ENCODE measurements at places on chromosomes 3 and 15.

DNA sequence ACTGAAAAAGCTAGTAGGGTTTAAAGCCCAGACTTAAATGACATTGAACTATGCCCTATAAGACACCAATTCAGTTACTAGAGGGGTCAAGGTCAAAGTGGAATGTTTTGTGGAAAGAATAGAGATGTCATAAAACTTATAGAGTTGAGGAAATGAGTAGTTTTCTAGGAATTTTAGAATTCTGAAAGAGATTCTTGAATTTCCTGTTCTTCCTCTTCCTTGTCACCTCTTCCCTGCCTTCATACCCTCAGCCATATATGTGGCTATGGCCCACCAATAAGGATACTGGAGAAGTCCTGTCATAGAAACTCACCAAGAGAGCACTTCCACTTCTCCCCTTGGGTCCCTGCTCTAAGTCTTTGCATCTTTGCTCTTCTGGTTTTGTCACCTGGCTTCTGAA lies 104.9 kb upstream of the TGFBR2 start:
- no peaks in the 10 kb centered on the region for H3K36me3 ChIP-seq
- no peak overlapping the region for H3K4me3 ChIP-seq
- no peak for DNase-seq
- no peak overlapping the region for H3K27ac ChIP-seq
- no peaks in the 10 kb centered on the region for H3K27me3 ChIP-seq
- H3K4me1 ChIP-seq: no peaks in the 10 kb centered on the region

GRCh38 chr15:74270854-74271520 lies 34.9 kb downstream of the CCDC33 start:
- H3K4me1 ChIP-seq: peaks cover 3% of the 10 kb centered on the region
- H3K27me3 ChIP-seq: peaks cover 46% of the 10 kb centered on the region
- H3K36me3 ChIP-seq: no peaks in the 10 kb centered on the region

- H3K4me3 ChIP-seq: no peak overlapping the region
- H3K36me3 ChIP-seq: peaks cover 10% of the 10 kb centered on the region
- no peak for DNase-seq
- H3K4me1 ChIP-seq: peaks cover 12% of the 10 kb centered on the region
These were observed 117.0 kb downstream of the FOXP1 start for GRCh38 chr3:71466483-71466882.

- no peak overlapping the region for H3K27ac ChIP-seq
- H3K4me1 ChIP-seq: peaks cover 7% of the 10 kb centered on the region
- H3K36me3 ChIP-seq: no peaks in the 10 kb centered on the region
- H3K4me3 ChIP-seq: no peak overlapping the region
- H3K27me3 ChIP-seq: no peaks in the 10 kb centered on the region
- DNase-seq: no peak
These were observed 678.8 kb downstream of the MCTP2 start for GRCh38 chr15:94910166-94910565.

DNA sequence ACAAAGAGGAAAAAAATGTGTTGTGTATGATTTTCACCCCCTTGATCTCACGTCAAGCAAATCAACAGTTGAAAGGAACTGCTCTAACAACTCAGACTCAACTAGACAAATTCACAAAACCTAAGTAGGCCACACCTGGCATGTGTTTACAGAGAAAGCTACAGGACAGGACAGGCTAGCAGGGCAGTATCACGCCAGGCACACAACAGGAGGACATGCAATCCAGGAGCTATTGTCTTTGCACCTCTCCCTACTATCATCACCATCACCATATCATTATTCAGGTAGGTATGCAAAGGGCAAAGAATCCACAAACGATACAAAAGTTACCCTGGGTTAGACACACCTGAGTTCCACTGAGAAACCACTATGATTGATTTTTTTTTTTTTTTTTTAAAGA lies 86.4 kb downstream of the TBL1XR1 start:
- no peak overlapping the region for H3K4me3 ChIP-seq
- H3K4me1 ChIP-seq: peaks cover 43% of the 10 kb centered on the region
- peaks cover 4% of the 10 kb centered on the region for H3K36me3 ChIP-seq
- DNase-seq: no peak
- H3K27me3 ChIP-seq: no peaks in the 10 kb centered on the region

- DNase-seq: peak; percentile 3
- H3K27me3 ChIP-seq: no peaks in the 10 kb centered on the region
- no peaks in the 10 kb centered on the region for H3K36me3 ChIP-seq
- no peak overlapping the region for H3K4me3 ChIP-seq
- no peak overlapping the region for H3K27ac ChIP-seq
- H3K4me1 ChIP-seq: no peaks in the 10 kb centered on the region
These were observed 226.0 kb downstream of the SNRPN start for GRCh38 chr15:25180606-25181292.

DNA sequence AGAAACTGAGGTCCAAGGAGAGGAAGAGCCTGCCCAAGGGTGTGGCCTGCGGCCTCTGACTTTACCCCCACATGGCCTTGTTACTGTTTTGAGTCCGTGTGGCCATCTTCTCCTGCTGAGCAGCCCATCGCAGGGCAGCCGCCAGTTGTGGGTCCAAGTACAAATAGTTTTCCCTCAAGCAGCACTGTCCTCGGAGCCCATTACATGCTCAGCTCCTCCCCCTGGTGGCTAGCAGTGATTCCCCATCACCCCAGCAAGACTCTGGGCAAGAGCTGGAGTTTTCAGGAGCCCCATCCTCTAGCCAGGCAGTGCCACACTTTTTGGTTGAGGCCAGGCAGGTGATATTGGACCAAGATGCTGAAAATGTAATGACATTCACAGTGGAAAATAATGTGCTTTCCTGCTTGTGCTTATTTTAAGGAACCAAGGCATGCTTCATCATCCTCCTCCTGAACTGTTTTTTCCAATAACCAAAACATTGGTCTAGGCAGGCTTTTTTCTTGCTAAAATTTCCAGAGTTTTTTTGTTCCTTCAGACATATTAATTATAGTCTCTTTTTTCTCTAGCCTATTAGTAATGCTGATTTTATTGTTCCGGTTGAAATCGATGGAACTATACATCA lies 23.2 kb upstream of the VILL start:
- no peak overlapping the region for H3K4me3 ChIP-seq
- DNase-seq: peak; percentile 52
- peaks cover 12% of the 10 kb centered on the region for H3K36me3 ChIP-seq

GRCh38 chr3:10015461-10015904 lies 10.8 kb upstream of the FANCD2 start:
- no peak for DNase-seq
- peaks cover 4% of the 10 kb centered on the region for H3K36me3 ChIP-seq
- H3K4me3 ChIP-seq: no peak overlapping the region
- H3K27ac ChIP-seq: no peak overlapping the region

DNA sequence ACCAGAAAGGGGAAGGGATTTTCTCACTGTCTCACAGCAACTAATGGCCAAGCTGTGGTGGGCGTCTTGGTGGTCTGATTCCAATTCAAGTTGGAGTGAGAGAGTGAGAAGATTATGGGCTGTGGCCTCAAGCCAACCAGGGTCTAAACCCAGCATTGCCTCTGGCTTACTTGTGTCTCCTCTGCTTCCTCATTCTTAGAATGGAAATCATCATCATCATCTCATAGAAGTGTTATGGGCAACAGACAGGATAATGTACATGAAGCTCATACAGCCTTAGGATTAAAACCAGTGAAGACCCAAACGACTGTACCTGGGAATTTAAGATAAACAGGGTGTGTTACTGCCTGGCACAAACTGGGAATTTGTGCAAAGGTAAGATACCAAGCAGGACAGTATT lies 29.1 kb upstream of the IREB2 start:
- H3K4me1 ChIP-seq: no peaks in the 10 kb centered on the region
- H3K36me3 ChIP-seq: no peaks in the 10 kb centered on the region
- H3K27me3 ChIP-seq: peaks cover 14% of the 10 kb centered on the region
- H3K27ac ChIP-seq: no peak overlapping the region
- no peak for DNase-seq

- no peak overlapping the region for H3K27ac ChIP-seq
- no peaks in the 10 kb centered on the region for H3K27me3 ChIP-seq
- H3K4me1 ChIP-seq: no peaks in the 10 kb centered on the region
- no peak overlapping the region for H3K4me3 ChIP-seq
- no peaks in the 10 kb centered on the region for H3K36me3 ChIP-seq
These were observed 305.7 kb upstream of the COL8A1 start for GRCh38 chr3:99332718-99333117.

DNA sequence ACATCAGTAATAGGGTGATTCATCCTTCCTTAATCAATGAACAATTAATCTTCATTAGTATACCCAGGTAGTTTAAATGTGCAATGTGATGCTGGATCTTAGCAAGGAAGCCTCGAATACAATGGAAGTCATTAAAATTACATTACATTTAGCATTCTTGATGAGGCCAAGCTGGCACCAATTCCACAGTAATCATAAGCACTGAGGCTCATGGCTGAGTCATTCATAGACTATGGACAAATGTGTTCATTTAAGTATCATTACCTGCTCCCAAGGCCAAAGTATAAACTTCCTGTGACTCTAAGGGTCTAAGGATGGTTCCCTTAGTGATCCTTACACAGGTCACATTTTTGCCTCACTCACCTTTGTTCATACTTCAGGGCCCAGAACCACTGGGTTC lies 266.4 kb upstream of the CDIN1 start:
- H3K36me3 ChIP-seq: peaks cover 1% of the 10 kb centered on the region
- no peak for DNase-seq

- peak overlapping the region; percentile 33 for H3K4me3 ChIP-seq
- H3K36me3 ChIP-seq: no peaks in the 10 kb centered on the region
- H3K4me1 ChIP-seq: peaks cover 60% of the 10 kb centered on the region
- peak; percentile 61 for DNase-seq
- peak overlapping the region; percentile 99 for H3K27ac ChIP-seq
These were observed 23.5 kb upstream of the HES1 start for GRCh38 chr3:194112120-194113106.

GRCh38 chr3:182967218-182968204 lies 12.8 kb downstream of the DCUN1D1 start:
- no peak overlapping the region for H3K4me3 ChIP-seq
- H3K27me3 ChIP-seq: no peaks in the 10 kb centered on the region
- H3K4me1 ChIP-seq: peaks cover 29% of the 10 kb centered on the region
- DNase-seq: no peak
- H3K27ac ChIP-seq: no peak overlapping the region

- H3K36me3 ChIP-seq: no peaks in the 10 kb centered on the region
- H3K4me3 ChIP-seq: no peak overlapping the region
- no peak overlapping the region for H3K27ac ChIP-seq
- H3K27me3 ChIP-seq: no peaks in the 10 kb centered on the region
- H3K4me1 ChIP-seq: peaks cover 6% of the 10 kb centered on the region
These were observed 19.9 kb downstream of the RBP2 start for GRCh38 chr3:139456386-139456785.

DNA sequence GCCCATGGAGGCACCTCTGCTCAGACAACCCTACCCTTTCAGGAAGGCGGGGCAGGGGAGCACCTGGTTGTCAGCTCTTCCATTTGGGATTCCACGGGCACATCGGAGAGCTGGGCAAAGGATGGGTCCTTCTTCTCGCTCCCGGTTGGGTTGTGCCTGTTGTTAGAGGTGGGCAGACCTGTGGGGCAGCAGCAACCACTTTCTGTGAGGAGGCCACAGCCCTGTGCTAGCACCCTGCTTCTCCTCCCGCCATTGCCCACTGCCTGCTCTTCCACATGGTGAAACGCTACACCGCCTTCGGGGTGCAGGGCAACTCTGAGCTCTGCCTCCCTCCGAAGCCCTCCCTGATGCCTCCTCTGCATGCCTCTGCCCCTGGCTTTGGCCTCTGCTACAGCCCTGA lies 7.0 kb upstream of the HHATL start:
- no peaks in the 10 kb centered on the region for H3K36me3 ChIP-seq
- no peak overlapping the region for H3K27ac ChIP-seq
- DNase-seq: no peak
- no peak overlapping the region for H3K4me3 ChIP-seq
- H3K4me1 ChIP-seq: no peaks in the 10 kb centered on the region

GRCh38 chr15:92645051-92645631 lies 10.4 kb downstream of the FAM174B start:
- no peaks in the 10 kb centered on the region for H3K27me3 ChIP-seq
- peaks cover 29% of the 10 kb centered on the region for H3K4me1 ChIP-seq
- no peak overlapping the region for H3K4me3 ChIP-seq
- H3K36me3 ChIP-seq: peaks cover 14% of the 10 kb centered on the region
- H3K27ac ChIP-seq: peak overlapping the region; percentile 87

DNA sequence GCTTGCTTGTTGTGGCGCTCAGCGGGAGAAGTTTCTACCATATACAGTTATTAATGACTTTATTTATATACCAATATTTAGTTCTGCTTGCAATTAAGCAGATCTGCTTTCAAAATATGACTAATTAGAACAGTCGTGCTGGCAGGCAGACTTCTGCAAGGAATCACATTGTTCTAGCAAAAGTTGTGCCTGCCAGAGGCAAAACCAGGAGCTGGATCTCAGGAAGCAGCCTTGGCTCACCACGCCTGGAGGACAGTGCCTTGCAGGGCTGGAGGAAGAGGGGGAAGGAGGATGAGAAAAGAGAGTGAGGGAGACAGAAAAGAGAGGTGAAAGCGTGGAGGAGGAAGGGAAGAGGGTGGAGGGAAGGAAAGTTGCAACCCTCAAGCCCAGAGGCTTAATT lies 160.3 kb downstream of the NUP210 start:
- H3K27ac ChIP-seq: no peak overlapping the region
- H3K36me3 ChIP-seq: no peaks in the 10 kb centered on the region
- no peak for DNase-seq
- no peak overlapping the region for H3K4me3 ChIP-seq
- no peaks in the 10 kb centered on the region for H3K27me3 ChIP-seq

DNA sequence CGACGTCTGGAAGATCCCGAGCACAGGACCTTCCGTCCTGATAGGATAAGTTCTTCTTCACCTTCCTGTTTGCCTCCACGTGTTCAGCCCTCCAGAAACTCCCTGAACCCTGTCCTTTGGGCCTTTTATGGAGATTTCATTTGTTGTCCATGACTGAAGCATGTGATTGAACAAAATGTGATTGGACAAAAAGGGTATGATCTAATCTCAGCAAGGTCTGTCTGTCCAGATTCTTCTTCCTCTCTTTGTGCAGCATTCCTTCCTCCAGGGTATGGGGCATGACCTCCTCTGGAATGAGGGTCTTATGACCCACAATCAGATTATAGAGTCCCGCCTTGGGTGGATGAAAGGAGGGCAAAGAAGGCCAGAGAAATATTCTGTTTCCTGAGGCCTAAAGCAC lies at the start of gene CYP19A1:
Gene CYP19A1 (minus strand): TSS at position 101 of the 400 bp plus-strand sequence. CDS start 95,684 bp downstream, outside the sequence.
- DNase-seq: no peak
- no peak within 1 kb of the TSS for H3K4me3 ChIP-seq
- no peak within 1 kb of the TSS for H3K27ac ChIP-seq
- H3K4me1 ChIP-seq: no peaks in the 10 kb centered on the region
- H3K27me3 ChIP-seq: peaks cover 65% of the 10 kb centered on the region

GRCh38 chr15:36737430-36737891 lies 158.0 kb downstream of the CDIN1 start:
- DNase-seq: no peak
- no peak overlapping the region for H3K4me3 ChIP-seq
- no peaks in the 10 kb centered on the region for H3K4me1 ChIP-seq
- no peak overlapping the region for H3K27ac ChIP-seq
- no peaks in the 10 kb centered on the region for H3K27me3 ChIP-seq

DNA sequence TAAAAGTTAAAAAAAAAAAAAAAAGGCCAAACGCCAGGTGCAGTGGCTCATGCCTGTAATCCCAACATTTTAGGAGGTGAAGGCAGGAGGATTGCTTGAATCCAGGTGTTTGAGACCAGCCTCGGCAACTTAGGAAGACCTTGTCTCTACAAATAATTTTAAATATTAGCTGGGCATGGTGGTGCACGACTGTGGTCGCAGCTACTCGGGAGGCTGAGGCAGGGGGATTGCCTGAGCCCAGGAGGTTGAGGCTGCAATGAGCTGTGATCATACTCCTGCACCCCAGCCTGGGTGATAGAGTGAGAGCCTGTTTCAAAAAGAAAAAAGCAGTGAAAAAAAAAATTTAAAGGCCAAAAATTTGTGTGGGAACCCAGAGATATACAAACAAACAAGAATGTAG lies 2.7 kb upstream of the DLEC1 start:
- peaks cover 44% of the 10 kb centered on the region for H3K27me3 ChIP-seq
- H3K36me3 ChIP-seq: no peaks in the 10 kb centered on the region
- peaks cover 4% of the 10 kb centered on the region for H3K4me1 ChIP-seq
- no peak overlapping the region for H3K27ac ChIP-seq

All from progenitor cell of endocrine pancreas (in vitro differentiated cells).